ENCODE measurements at places on chromosomes 3 and 15.

DNA sequence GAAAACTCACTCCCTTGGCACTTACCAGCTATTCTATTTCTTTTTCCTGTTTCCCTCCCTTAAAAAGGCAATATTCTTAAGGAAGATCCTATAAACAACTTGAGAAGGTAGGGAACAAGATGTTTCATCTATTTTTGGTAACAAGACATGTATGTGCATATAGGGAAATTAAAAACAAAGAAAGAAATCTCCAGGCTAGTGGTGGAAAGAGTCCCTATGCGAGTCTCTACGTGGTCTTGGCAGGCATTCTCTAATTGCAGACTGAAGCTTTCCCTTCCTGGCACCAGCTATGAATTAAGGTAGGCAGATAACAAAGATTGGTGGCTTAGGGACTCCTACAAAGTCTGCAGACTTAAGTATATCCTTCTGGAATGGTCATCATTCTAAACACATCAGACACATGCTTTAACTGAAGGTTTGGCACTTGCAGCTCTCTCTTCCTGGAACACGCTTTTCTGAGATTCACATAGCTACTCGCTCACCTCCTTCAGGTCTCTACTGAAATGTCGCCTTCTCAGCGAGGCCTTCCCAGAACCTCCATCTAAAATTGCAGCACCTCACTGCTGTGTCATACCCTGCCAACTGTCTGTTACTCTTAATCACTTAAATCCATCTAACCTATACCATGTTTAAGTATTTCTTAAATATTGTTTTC lies 336.0 kb downstream of the VGLL3 start:
- no peak for DNase-seq

GRCh38 chr3:182713743-182714517 lies 79.4 kb upstream of the ATP11B start:
- DNase-seq, result no peak

GRCh38 chr3:13792512-13793371 lies 87.1 kb downstream of the WNT7A start:
- DNase-seq, result no peak

GRCh38 chr3:185342459-185343174 lies 20.3 kb upstream of the MAP3K13 start:
- no peak for DNase-seq

GRCh38 chr3:129252748-129253147 lies 3.3 kb downstream of the COPG1 start:
- DNase-seq, result no peak

DNA sequence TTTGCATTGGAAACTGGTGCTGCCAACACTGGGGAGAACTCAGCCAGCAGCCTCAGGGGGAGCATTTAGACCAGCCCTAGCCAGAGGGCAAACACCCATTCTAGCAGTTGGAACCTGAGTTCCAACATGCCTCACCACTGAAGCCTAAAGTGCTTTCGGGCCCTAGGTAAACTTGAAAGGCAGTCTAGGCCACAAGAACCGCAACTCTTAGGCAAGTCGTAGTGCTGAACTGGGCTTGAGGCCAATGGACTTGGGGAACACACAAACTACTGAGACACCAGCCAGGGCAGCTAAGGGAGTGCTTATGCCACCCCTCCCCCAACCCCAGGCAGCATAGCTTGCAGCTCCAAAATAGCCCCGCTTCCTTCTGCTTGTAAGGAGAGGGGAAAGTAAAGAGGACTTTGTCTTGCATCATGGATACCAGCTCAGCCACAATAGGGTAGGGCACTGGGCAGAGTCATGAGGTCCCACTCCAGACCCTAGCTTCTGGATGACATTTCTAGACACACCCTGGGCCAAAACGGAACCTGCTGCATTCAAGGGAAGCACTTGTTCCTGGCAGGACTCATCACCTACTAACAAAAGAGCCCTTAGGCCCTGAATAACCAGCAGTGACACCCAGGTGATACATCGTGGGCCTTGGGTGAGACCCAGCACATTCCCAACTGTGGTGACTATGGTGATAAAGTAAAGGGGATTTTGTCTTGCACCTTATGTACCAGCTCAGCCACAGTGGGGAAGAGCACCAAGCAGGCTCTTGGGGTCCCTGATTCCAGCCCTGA lies 37.3 kb upstream of the TEX9 start:
- no peak for DNase-seq

All from stimulated activated CD4-positive, alpha-beta T cell treated with anti-CD3 and anti-CD28 coated beads, Interleukin-1b, Interleukin-23, amount 100 ng/mL, for 1 hour (primary cell).